PC-3 (cell line): ENCODE measurements at places on chromosomes 2 and 18. TPM values are rescaled to one million over a fixed set of nuclear protein-coding genes. Genes with fewer than 3 reads are reported as not detected.

The SCYGR4 gene
- not detected in 2 replicates for total RNA-seq

The TBR1 gene
- total RNA-seq, result not detected in 2 replicates

The LIMS3 gene
- 0.26 TPM in 1 of 2 replicates, not detected in the other for total RNA-seq

The TXNDC2 gene
- 0.87 TPM in 1 of 2 replicates, not detected in the other for total RNA-seq

DNA sequence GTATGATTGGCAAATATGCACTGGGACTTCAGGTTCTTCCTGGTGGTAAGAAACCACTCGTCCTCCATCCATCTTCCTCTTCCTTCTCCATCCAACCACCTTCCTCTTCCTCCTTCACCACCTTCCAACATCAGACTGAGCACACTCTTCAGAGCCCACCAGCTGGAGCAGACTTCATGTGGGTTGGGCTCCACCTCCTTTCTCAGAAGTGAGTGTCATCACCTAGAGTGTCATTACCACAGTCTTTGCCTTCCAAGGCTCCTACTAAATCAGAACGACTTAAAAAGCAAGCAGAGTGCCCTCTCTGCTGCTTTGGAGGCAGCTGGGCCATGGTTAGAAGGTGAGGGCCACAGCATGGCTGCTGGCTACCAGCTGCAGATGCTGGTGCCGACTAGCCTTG, 171.6 kb downstream of the SH3RF3 start:
- DNase-seq, result no peak
- no peaks in the 10 kb centered on the region for H3K4me1 ChIP-seq
- H3K36me3 ChIP-seq, result no peaks in the 10 kb centered on the region
- no peaks in the 10 kb centered on the region for H3K27me3 ChIP-seq
- H3K4me3 ChIP-seq, result no peak overlapping the region

- H3K4me3 ChIP-seq, result no peak overlapping the region
- no peak overlapping the region for H3K27ac ChIP-seq
- no peaks in the 10 kb centered on the region for H3K4me1 ChIP-seq
- H3K36me3 ChIP-seq, result no peaks in the 10 kb centered on the region
- no peaks in the 10 kb centered on the region for H3K27me3 ChIP-seq
Observed at GRCh38 chr2:43269706-43270105, 43.3 kb upstream of the ZFP36L2 start.

DNA sequence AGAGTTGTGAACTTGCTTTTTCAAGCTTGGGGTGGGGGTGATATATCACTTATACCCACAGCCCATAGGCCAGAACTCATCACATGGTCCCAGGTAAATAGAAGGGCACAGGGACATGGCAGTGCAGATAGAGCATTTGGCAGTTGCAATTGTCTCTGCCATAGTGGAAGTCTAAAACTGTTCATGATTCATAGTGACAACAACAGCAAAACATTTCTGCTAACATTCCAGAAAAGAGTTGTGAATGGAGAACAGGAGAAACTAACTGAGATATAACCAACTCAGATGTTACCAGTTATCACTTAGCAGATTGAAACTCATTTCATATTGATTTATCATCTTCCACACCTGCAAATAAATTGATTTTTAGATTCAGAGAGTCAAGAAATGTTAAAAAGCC, 278.6 kb upstream of the KYNU start:
- H3K4me1 ChIP-seq, result peaks cover 48% of the 10 kb centered on the region
- DNase-seq, result peak; percentile 48
- H3K36me3 ChIP-seq, result no peaks in the 10 kb centered on the region
- H3K27ac ChIP-seq, result no peak overlapping the region

DNA sequence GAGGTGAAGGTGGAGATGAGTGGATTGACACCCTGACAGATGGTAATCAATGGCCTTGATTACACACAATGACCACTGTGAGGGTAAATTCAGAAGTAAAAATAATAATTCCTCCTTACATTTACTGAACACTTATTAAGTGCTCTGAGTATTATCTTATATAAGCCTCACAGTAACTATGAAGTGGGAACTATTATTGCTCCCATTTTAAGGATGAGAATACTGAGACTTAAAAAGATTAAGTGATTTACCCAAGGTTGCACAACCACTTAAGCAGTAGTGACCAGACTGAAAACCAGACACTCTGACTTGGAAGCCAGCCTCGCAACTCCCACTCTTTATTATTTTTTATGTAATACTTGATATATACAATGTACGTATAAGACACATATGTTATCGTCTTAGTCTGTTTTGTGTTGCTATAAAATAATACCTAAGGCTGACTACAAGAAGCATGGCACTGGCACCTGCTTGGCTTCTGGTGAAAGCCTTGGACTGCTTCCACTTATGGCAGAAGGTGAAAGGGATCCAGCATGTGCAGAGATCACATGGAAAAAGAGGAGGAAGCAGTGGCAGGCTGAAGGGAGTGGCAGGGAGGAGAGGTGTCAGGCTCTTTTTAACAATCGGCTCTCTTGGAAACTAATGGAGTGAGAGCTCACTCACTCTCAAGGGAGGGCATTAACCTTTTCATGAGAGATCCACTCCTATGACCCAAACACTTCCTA, 41.5 kb upstream of the C1D start:
- H3K4me1 ChIP-seq, result no peaks in the 10 kb centered on the region
- H3K4me3 ChIP-seq, result no peak overlapping the region
- DNase-seq, result no peak
- H3K27ac ChIP-seq, result no peak overlapping the region
- H3K36me3 ChIP-seq, result 0 out of 2 replicates have a peak, but pooled peaks cover 3% of the 10 kb centered on the region

- H3K4me3 ChIP-seq, result no peak overlapping the region
- H3K27ac ChIP-seq, result peak overlapping the region; percentile 82
- peak; percentile 32 for DNase-seq
- H3K36me3 ChIP-seq, result no peaks in the 10 kb centered on the region; the same call in none of the 2 replicates
- H3K27me3 ChIP-seq, result no peaks in the 10 kb centered on the region
Observed at GRCh38 chr2:216215658-216216390, 106.7 kb downstream of the XRCC5 start.

DNA sequence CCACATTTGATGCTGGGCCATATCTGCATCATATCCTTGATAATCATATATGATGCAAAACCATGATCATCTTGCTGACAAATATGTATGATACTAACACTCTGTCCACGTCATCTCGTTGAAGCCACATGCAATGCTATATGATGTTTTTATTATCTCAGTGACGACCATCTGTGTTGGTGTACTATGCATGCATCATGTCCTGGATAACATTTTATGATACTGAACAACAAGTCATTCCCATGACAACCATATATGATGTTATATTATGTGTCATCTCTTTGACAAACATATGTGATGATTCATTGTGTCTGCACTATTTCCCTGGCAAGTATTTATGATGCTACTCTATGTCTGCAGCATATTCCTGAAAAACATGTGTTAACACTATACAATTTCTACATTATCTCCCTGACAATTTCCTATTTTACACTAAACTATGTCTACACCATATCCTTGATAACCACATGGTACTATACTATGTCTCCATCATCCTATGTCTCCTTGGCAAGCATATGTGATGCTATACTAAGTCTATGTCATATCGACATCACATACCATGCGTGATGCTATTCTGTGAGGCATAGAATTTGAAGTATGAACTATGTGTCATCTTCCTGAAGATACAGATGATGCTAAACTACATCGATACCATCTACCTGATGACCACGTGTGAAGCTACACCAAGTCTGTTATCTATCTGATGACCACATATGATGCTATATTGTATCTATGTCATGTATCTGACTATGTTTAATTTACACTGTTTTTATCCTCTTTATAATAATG, 37.0 kb downstream of the DAW1 start:
- peak overlapping the region; percentile 49 for H3K27ac ChIP-seq
- H3K4me1 ChIP-seq, result peaks cover 8% of the 10 kb centered on the region; the same call in 1 of the 2 replicates
- H3K4me3 ChIP-seq, result no peak overlapping the region
- no peaks in the 10 kb centered on the region; the same call in 1 of the 2 replicates for H3K36me3 ChIP-seq
- DNase-seq, result peak; percentile 77

GRCh38 chr2:218743068-218743467, 32.4 kb downstream of the TTLL4 start:
- no peaks in the 10 kb centered on the region for H3K27me3 ChIP-seq
- H3K36me3 ChIP-seq, result peaks cover 49% of the 10 kb centered on the region; the same call in 1 of the 2 replicates
- DNase-seq, result no peak
- H3K4me1 ChIP-seq, result no peaks in the 10 kb centered on the region

DNA sequence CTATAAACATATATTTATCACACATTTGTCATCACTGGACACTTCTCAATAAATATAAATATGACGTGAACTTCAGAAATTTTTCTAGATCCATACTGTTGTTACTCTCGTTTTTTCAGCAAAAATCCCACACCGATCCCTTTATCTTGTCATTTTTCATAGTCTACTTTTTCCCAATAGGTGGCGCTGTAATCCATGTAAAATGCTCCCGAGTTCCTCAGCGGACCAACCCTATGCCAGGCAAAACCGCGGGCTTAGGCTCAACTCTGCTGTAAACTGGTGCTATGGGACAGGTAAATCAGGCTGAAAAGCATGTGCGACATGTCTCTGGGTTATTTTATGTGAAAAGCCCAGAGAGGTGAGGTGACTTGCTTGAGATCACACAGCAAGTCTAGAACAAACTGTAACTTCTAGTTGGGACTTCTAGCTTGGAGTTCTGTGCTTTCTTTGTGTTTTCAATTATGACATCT, 104.0 kb downstream of the COBLL1 start:
- no peak overlapping the region for H3K27ac ChIP-seq
- H3K27me3 ChIP-seq, result no peaks in the 10 kb centered on the region
- peak; percentile 84 for DNase-seq
- peaks cover 8% of the 10 kb centered on the region; the same call in 1 of the 2 replicates for H3K4me1 ChIP-seq

GRCh38 chr2:166094325-166094724, 33.5 kb downstream of the SCN1A start:
- H3K4me1 ChIP-seq, result no peaks in the 10 kb centered on the region
- H3K27ac ChIP-seq, result no peak overlapping the region
- H3K36me3 ChIP-seq, result no peaks in the 10 kb centered on the region
- no peak overlapping the region for H3K4me3 ChIP-seq

GRCh38 chr2:226652983-226653765, 146.4 kb downstream of the IRS1 start:
- peaks cover 49% of the 10 kb centered on the region for H3K4me1 ChIP-seq
- H3K27ac ChIP-seq, result peak overlapping the region; percentile 97
- DNase-seq, result no peak
- no peaks in the 10 kb centered on the region for H3K36me3 ChIP-seq

DNA sequence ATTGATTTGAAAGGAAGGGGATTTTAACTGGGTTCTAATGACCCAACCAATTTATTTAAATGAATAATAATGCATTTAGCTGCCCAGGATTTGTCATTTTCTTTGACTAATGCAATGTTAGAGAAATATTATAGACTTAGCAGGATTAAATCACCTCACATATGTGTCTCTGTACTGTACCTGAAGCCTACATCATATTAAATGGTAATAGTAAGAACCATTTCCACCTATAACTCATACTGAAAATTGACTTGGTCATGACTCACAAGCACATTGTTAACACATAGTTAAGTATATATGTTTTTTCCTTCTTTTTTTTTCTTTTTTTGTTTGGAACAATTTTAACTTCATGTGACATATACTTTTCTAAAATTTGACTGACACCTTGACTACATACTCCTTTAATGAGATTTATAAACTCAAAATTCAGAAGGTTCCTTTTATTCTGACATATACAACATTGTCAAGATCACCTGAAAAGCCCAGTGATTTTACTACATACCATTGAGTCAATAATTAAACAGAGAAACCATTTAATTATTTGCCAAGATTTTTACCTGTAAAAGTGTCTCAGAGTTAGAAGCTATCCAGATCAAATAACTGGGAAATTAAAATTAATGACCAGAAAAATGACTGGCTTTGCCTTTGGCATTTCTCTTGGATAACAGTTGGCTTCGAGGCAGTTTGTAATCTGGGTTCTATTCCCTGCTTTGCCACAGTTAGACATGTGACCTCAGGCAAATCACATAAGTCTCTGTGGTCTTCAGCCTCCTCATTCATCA, 58.8 kb upstream of the CDC42EP3 start:
- DNase-seq, result peak; percentile 53
- H3K36me3 ChIP-seq, result no peaks in the 10 kb centered on the region
- H3K27ac ChIP-seq, result peak overlapping the region; percentile 23; the same call in 1 of the 2 replicates
- H3K4me3 ChIP-seq, result no peak overlapping the region
- H3K4me1 ChIP-seq, result peaks cover 13% of the 10 kb centered on the region

DNA sequence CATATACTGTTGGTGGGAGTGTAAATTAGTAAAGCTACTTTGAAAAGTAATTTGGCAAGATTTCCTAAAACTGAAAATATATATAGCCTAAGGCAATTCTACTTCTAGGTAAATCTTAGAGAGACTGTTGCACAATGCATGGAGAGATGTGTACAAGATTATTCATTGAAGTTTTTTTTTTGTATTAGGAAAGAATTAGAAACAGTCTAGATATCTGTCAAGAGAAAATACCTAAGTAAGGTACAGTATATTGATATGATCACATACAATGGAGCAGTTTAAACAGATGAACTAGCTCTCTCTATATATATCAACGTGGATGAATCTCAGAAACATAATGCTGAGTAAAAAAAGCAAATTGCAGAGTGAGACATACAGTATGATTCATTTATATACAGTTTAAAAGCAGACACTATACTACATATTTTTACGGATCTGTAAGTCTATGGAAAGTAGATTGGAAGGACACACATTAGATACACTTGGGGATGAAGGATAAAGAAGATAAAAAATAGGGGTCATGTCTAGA, 59.3 kb upstream of the ACVR1 start:
- peak overlapping the region; percentile 33 for H3K27ac ChIP-seq
- no peak overlapping the region for H3K4me3 ChIP-seq
- peaks cover 22% of the 10 kb centered on the region for H3K4me1 ChIP-seq
- no peaks in the 10 kb centered on the region for H3K27me3 ChIP-seq
- DNase-seq, result peak; percentile 12

DNA sequence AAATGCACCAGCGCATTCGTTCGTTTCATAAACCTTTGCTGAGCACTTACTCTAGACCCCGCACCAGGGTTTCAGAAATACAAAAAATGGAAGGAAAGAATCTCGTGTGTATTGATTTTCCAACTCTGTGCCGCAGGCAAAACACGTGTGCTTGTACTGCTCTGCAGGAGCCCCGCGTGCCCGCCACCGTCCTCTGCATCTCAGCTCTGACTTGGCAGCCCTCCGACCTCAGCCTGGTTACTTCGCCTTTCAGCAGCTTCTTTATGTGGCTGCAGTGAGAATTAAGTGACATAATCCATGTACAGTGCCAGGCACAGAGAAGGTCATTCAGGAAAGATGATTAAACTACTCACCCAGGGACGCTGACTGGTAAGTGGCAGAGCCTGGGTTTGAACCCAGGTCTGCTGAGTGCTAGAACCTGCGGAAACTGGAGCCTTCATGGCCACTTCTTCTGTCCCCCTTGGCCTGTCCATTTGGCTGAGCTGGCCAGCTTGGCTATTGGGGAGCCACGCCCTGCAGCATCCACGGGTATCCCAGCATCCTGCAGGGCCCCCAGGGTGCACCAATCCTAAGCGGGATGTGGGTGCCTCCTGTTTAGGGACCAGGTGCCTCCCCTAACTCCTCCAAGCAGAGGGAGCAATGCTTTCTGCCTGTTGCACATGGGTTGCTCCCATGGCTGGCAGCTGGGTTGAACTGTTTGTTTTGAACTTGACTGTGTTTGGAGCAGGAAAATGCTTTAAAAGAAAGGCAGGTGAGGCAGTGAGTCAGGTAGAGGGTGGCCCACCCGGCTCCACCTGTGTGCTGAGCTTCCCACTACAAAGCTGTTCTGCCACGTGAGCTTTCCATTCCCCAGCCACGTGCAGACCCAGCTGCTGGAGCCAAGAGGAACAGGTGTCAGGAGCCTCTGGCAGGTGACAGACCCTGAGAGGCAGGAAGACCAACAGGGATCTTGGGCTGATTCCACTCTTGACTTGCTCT, 34.3 kb downstream of the INHBB start:
- no peaks in the 10 kb centered on the region for H3K27me3 ChIP-seq
- H3K27ac ChIP-seq, result no peak overlapping the region
- no peaks in the 10 kb centered on the region for H3K4me1 ChIP-seq
- no peak overlapping the region for H3K4me3 ChIP-seq
- H3K36me3 ChIP-seq, result no peaks in the 10 kb centered on the region
- DNase-seq, result no peak
